ENCODE measurements at places on chromosomes 2 and 18. TPM values are rescaled to one million over a fixed set of nuclear protein-coding genes. Genes with fewer than 3 reads are reported as not detected.

The STAT4 gene
- total RNA-seq, result 53.9 TPM

The PHLPP1 gene
- total RNA-seq, result 7.2 TPM

The RSAD2 gene
- total RNA-seq, result 9.9 TPM

The ITGB6 gene
- total RNA-seq, result not detected

DNA sequence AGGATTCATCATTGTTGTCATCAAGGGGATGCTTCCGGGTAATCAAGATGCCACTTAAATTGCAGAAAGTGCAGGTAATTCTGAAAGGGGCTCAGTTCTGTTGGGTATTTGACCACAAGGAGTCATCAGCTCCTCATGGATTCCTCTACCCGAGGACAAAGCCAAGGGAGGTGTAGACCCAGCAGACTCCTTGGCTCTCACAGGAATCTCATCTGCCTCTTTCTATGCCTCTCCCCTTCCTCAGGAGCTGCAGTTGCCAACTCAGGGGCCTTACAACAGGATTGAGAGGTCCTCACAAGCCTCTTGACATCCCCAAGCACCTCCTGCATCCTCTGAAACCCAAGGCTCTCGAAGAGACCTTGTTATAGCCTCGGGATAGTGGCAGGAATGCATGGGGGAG lies 44.0 kb downstream of the ITGB6 start:
- DNase-seq, result no peak
- H3K27me3 ChIP-seq, result peaks cover 2% of the 10 kb centered on the region
- H3K27ac ChIP-seq, result no peak overlapping the region
- H3K4me1 ChIP-seq, result no peaks in the 10 kb centered on the region
- no peak overlapping the region for H3K4me3 ChIP-seq

DNA sequence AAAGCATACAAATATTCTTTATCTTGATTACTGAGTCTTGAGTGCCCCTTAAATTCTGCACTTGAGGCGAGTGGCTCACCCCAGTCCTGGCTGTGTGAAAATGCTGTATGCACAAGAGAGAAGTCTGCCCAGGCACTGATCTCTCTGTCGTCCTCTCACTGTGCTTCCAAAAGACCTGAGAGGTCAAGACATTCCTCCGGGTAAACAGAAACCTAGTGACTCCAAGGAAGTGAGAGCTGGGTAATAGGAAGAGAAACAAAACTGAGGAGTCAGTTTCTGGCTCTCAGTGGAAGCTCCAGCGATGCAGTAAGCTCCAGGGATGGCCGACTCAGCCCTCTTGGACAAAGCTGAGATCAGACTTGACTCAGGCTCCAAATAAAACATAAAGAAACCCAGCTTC lies 70.9 kb downstream of the AAK1 start:
- H3K4me3 ChIP-seq, result no peak overlapping the region
- peak overlapping the region; percentile 53 for H3K27ac ChIP-seq
- DNase-seq, result no peak
- no peaks in the 10 kb centered on the region for H3K36me3 ChIP-seq
- H3K27me3 ChIP-seq, result no peaks in the 10 kb centered on the region

GRCh38 chr2:58553937-58554336 lies 312.8 kb upstream of the FANCL start:
- H3K36me3 ChIP-seq, result no peaks in the 10 kb centered on the region
- DNase-seq, result peak; percentile 9
- H3K27me3 ChIP-seq, result no peaks in the 10 kb centered on the region
- H3K27ac ChIP-seq, result no peak overlapping the region
- no peak overlapping the region for H3K4me3 ChIP-seq

GRCh38 chr2:48479915-48480314 lies 50.0 kb upstream of the STON1 start:
- peaks cover 31% of the 10 kb centered on the region for H3K36me3 ChIP-seq
- H3K27ac ChIP-seq, result no peak overlapping the region
- no peak overlapping the region for H3K4me3 ChIP-seq
- no peaks in the 10 kb centered on the region for H3K27me3 ChIP-seq
- no peaks in the 10 kb centered on the region for H3K4me1 ChIP-seq

DNA sequence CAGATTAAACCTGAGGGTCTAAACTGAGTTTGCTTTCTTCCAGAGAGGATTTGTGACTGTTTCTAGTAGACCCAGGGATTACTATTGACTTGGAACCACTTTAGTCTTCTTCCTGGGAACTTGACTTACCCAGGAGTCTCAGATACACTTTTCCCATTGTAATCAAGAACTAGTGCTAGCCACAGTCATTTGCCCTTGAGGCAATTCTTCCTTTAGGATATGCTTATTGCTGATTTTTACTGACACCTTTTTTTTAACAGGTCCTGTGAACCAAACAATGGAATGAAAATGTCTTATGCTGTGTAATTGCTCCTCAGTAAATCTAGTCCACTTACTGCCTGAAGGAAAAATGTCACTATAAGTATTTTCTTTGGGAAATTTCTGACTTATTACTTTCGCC lies 78.3 kb downstream of the TAF4B start:
- no peak overlapping the region for H3K4me3 ChIP-seq
- H3K27ac ChIP-seq, result no peak overlapping the region
- H3K36me3 ChIP-seq, result peaks cover 8% of the 10 kb centered on the region
- peaks cover 3% of the 10 kb centered on the region for H3K4me1 ChIP-seq

GRCh38 chr2:167637741-167638140 lies 609.7 kb downstream of the STK39 start:
- DNase-seq, result no peak
- H3K27ac ChIP-seq, result no peak overlapping the region
- H3K27me3 ChIP-seq, result peaks cover 3% of the 10 kb centered on the region
- no peaks in the 10 kb centered on the region for H3K4me1 ChIP-seq
- H3K36me3 ChIP-seq, result no peaks in the 10 kb centered on the region

Measured in activated naive CD4-positive, alpha-beta T cell treated with anti-CD3 and anti-CD28 coated beads for 36 hours (primary cell).